ENCODE measurements at places on chromosomes 3 and 15.

DNA sequence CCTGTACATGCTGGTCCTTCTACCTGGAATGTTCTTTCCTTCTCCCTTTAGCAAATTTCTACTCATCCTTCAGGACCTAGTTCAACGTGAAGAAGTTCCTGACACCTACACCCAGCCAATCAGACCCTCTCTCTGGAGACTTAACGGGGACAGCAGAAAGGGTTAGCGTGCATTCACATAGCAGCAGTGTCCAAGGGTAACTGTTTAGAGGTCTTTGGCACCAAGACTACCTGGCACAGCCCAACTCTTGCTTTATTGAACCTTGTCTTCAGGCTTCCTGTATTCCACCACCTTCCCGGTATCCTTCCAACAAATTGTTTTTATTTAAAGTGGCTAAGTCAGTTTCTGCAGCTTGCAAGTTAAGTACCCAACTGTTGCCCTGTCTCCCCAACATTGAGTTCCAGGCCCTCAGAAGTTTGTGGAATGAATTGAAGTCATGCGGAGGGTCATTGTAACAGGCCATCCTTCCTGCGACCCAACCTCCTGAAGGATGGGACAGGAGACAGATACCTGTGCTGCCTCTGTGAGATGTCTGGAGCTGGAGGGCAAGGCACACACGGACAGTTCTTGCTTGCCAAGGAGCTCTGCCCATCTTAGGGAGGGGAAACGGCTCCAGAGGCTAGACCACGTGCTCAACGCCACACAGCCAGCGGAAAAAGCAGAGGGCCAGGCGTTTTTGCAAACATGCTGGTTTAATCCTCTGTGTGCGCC is 14.4 kb upstream of the WNT7A start:
- DNase-seq = no peak

- DNase-seq = no peak
These were observed 24.6 kb upstream of the NFKBIZ start for GRCh38 chr3:101824702-101825101.

GRCh38 chr15:75661100-75661755 is 13.5 kb downstream of the SNX33 start:
- no peak for DNase-seq

DNA sequence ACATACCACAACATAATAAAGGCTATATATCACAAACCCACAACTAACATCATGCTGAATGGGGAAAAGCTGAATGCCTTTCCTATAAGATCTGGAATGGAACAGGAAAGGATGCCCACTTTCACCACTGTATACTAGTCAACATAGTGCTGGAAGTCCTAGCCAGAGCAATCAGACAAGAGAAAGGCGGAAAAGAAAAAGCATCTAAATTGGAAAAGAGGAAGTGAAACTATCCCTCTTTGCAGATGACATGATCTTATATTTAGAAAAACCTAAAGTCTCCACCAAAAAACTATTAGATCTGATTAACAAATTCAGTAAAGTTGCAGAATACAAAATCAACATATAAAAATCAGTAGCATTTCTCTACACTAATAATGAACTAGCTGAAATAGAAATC is 14.6 kb upstream of the PIK3CA start:
- DNase-seq = no peak

GRCh38 chr3:53196575-53197407 is 35.8 kb downstream of the PRKCD start:
- DNase-seq = peak; percentile 49

GRCh38 chr3:99863588-99863987 is 45.9 kb downstream of the CMSS1 start:
- DNase-seq = no peak

DNA sequence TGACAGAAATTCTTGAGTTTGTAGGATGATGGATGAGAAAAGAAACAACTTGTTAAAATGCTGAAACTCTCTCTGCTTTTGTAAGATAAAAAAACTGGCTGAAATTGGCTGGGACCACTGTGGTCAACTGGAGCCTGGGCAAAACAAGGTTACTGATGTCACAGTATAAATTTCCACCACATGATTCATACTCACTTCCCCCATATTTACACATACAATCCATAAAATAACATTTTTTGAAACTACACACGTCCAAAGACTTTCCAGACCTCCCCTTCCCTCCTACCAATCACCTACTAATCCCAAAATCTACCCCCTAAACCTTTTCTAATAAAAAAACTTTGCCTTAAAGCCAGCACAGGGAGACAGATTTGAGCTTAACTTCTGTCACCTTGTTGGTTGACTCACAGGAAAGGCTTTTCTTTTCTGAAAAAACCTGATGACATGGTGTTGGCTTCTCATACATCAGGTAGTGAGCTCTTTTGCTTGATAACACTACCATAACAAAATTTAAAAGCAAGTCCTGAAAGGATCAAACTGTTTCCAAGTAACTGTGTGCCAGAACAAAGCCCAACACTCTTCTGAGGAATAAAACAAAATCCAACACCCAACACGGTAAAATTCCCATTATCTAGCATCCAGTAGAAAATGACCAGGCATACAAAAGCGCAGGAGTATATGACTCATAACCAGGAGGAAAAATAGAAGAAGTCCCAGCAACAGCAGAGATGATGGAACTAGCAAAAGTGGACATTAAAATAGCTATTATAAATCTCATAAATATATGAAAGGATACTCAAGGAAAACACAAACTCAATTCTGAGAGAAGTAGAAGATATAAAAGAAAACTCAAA is 87.3 kb upstream of the SNRK start:
- no peak for DNase-seq

GRCh38 chr15:94621736-94622135 is 390.4 kb downstream of the MCTP2 start:
- no peak for DNase-seq

DNA sequence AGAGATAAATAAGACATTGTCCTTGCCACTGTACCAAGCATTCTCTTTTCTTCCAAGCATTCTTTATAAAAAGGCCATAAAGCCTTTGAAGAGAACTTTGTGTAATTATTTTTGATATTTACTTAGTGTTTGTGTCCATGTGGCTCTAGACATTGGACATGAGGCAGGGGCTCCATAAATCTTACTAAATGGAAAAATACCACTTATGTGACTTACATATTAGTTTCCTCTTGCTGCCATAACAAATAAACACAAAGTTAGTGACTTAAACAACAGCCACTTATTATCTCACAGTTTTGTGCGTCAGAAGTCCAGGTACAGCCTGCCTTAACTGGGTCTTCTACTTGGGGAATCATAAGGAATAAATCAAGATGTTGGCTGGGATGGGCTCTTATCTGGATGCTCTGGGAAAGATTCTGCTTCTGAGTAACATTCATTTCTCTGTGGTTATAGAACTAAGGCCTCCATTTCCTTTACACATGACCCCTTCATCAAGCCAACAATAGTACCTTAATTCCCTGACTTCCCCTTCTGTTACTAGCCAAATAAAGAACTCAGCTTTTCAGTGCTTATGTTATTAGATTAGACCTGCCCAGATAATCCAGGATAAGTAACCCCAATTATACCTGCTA is 59.9 kb upstream of the COL8A1 start:
- DNase-seq = no peak

- DNase-seq = no peak
These were observed 292.5 kb downstream of the MCTP2 start for GRCh38 chr15:94523873-94524272.
